ENCODE measurements at places on chromosomes 2 and 18. TPM values are rescaled to one million over a fixed set of nuclear protein-coding genes. Genes with fewer than 3 reads are reported as not detected.

REG3A gene
- not detected for total RNA-seq

GRCh38 chr2:67561457-67561965 is 164.4 kb downstream of the ETAA1 start:
- DNase-seq = no peak

DYNAP gene
- not detected for total RNA-seq

GRCh38 chr18:42509750-42510415 is 554.8 kb downstream of the PIK3C3 start:
- no peak for DNase-seq

- no peak for DNase-seq
Measured at GRCh38 chr2:160347269-160347863, 146.2 kb downstream of the RBMS1 start.

- DNase-seq = no peak
Measured at GRCh38 chr2:10381997-10382353, 66.2 kb downstream of the ODC1 start.

- DNase-seq = no peak
Measured at GRCh38 chr2:126543081-126543480, 112.9 kb upstream of the GYPC start.

- no peak for DNase-seq
Measured at GRCh38 chr18:32711862-32712261, 61.0 kb downstream of the KLHL14 start.

- peak; percentile 63 for DNase-seq
Measured at GRCh38 chr2:70304498-70304897, 2.6 kb upstream of the FAM136A start.

- peak; percentile 34 for DNase-seq
Measured at GRCh38 chr2:10241641-10242430, 60.9 kb upstream of the HPCAL1 start.

- DNase-seq = no peak
Measured at GRCh38 chr2:24914713-24915112, 5.3 kb downstream of the ADCY3 start.

DNA sequence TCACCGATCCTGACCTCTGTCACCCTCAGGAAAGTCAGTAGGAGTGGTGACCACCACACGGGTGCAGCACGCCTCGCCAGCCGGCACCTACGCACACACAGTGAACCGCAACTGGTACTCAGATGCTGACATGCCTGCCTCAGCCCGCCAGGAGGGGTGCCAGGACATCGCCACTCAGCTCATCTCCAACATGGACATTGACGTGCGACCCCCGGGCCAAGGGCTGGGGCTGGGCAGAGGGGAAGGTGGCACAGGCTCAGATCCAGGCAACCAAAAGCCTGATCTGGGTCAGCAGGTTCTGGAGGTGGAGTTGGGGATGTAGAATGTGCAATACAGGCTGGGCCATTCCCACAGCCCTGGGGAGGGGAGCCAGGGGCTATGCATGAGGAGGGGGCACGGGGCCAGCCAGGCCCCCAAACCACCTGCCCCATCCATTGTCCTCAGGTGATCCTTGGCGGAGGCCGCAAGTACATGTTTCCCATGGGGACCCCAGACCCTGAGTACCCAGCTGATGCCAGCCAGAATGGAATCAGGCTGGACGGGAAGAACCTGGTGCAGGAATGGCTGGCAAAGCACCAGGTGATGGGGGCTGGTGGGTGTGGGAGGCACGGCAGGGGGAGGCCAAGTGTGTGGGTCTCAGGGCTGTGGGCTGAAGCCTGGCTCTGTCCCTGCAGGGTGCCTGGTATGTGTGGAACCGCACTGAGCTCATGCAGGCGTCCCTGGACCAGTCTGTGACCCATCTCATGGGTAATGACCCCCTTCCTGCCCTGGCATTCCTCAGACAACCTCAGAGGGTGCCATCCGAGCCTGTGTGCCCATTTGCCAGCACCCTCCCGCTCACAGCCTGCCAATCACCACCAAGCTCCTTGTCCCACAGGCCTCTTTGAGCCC is 1.4 kb downstream of the ALPI start:
- peak; percentile 28 for DNase-seq

DNA sequence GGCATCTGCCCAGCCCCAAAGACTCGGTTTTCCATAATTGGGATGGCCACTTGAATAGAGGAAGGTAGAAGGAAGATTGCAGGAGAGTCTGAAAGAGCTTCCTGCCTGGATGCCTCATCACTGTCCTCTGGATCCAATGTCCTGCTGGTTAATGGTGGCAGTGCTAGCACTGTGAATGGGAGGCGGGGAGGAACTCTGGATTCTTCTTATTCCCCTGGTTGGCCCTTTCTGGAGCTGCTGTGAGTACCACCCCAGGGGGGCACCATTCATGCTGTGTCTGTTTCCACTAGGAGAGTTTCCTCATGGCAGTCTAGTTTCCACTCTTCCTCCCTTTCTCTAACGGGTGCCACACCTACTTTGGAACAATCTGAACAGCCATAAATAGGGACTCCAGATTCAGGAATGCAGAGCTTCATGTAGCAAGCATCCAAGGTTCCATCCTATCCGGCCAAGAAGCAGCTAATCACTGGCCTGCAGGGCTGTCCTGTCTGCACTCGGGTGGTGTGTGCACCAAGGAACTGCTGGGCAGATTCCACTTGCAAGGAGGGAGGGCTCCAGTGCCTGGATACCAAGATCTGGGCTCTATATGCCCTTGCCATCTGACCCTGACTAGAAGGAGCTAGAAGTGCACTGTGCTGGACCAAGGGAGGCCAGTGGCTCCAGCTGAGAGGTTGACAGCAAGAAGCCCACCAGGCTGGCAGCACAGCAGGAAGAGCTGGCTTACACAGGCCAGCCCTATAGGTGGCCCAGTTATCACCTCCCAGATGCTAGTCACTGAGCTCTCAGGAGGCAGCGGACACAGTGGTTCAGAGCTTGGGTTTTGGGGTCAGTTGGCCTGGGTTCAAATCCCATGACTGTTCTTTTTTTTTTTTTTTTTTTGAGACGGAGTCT is 4.6 kb upstream of the ATOH8 start:
- no peak for DNase-seq

DNA sequence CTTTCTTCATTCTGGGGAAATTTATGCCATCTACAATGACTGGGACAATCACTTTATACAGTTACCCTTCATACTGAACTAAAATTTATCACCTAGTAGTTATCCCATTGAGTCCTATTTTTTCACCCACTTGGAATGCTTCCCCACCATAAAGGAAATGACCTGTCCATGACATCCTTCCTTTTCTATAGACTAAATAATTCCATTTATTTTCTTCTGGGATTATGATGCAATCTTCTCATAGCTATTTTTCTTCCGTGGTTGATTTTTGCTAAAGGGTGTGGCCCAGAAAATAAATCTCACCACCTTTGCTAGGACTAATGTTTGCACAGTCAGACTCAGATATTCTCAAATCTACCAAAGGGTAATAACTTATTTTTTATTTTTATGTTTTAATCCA is 186.1 kb upstream of the NRXN1 start:
- DNase-seq = no peak

GRCh38 chr2:88554189-88554588 is 73.1 kb downstream of the EIF2AK3 start:
- peak; percentile 77 for DNase-seq

SCYGR4 gene
- total RNA-seq = not detected

DNA sequence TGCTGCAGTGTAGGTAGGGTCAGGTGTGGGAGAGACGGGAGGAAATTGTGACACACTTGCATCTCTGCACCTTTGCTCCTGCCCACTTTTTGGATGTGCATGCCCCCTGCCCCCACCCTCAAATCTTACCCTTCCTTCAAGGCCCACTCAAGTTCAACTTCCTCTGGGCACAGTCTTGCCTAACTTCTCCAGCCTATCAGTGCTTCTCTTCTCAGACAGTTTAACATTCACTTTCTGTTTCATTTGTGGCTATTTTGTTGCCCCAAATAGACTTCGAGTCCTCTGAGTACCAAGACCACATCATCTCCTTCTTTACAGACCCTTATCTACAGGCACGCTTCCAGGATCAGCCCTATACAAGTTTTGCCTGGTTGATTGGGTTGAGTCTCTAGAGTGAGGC is 2.7 kb downstream of the ST8SIA5 start:
- no peak for DNase-seq

DNA sequence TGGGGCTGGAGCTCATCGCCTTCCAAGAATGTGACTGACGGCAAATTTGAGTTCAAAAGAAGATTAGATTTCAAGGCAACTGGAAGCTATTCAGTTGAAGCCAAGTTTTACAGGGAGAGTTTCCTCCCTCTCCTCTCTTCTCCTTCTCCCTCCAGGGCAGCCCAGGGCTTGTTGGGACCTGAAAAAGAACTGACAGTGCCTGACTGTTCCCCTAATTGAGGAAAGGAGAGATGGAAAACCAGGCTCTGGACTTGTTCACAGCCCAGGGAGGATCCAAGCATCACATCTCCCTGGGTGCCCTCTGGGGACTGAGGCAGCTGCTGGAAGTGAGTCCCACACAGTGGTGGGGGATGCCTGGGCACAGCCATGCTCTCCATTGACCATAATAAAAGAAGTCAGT is 88.1 kb downstream of the THNSL2 start:
- DNase-seq = no peak

HOXD3 gene
- not detected for total RNA-seq

ATP6V1C2 gene
- 0.73 TPM for total RNA-seq

DNA sequence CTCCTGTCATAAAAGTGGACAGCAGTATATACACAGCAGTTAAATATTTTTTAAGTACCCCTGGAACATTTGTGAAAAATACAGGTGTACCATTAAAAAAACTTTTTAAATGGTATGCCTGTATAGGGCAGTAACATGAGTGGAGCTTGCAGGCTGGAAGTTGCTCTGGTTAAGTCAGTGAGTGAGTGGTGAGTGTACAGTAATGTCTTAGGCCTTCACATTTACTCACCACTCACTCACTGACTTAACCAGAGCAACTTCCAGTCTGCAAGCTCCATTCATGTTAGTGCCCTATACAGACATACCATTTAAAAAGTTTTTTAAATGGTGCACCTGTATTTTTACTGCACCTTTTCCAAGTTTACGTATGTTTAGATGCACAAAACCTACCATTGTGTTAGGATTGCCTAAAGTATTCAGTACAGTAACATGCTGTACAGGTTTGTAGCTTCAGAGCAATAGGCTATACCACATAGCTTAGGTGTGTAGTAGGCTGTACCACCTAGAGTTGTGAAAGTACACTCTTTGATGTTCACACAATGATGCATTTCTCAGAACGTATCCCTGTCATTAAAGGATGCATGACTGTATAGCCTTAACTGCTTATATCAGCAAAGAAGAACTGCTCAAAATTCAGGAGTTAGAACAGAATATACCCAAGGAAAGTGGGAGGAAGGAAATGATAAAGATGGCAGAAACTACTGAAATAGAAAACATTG is 112.6 kb downstream of the EHBP1 start:
- DNase-seq = no peak

ASB18 gene
- total RNA-seq = not detected

GRCh38 chr2:45904946-45905631 is 253.6 kb downstream of the PRKCE start:
- no peak for DNase-seq

DNA sequence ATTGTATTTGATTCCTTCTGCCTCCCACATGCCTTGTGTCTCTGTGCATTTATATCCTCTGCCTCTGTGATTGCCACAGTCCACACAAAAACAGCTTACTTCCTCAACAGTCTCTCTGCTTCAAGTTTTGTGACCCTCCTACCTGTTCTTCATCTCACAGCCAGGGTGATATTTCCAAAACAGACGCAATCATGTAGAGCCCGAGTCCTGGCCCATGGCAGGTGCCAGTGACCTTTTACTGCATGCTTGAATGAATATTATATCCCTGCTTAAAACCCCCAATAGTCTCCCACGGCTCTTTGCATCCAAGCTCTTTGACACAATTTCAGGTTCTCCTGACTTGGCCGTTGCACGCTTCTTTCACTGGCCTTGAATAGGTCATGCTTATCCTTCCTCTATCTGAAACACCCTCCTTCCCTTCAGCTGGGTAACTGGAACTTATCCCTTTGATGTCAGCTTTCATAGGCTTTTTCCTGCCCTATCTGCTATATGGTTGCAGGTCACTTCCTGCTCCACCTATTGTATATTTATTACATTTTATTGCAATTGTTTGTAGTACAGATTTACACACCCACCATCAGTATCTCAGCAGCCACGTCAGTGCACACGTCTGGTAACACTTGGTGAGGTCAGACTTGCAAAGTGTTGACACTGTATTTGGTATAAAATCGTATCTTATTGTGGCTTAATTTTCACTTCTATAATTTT is 29.7 kb upstream of the IL1B start:
- no peak for DNase-seq

CMPK2 gene
- total RNA-seq = 2.4 TPM

GRCh38 chr2:177717831-177718618 is 325.5 kb downstream of the AGPS start:
- DNase-seq = no peak

GRCh38 chr2:98134172-98135005 is 47.4 kb downstream of the VWA3B start:
- DNase-seq = peak; percentile 62

GRCh38 chr2:11712866-11713265 is 33.6 kb upstream of the LPIN1 start:
- DNase-seq = no peak

DNA sequence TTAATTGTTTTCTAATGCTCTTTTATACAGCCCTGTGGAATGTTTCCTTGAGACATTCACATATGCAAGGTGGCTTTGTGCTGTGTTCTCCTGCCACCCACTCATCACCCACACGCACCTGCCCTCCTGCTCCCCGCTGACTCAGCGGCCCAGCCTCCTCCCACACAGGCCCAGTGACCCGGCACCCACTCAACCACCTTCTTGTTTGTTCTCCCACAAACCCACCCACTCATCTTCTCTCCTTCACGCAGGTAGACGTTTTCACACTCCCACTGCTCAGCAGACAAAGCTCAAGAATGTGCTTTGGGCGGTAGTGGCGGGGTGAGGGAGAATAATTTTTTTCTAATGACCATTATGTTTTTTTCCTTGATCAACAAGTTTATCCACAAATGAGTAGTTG is 28.6 kb upstream of the NEMP2 start:
- DNase-seq = no peak

- DNase-seq = no peak
Measured at GRCh38 chr2:66526180-66526579, 91.3 kb downstream of the MEIS1 start.

DNA sequence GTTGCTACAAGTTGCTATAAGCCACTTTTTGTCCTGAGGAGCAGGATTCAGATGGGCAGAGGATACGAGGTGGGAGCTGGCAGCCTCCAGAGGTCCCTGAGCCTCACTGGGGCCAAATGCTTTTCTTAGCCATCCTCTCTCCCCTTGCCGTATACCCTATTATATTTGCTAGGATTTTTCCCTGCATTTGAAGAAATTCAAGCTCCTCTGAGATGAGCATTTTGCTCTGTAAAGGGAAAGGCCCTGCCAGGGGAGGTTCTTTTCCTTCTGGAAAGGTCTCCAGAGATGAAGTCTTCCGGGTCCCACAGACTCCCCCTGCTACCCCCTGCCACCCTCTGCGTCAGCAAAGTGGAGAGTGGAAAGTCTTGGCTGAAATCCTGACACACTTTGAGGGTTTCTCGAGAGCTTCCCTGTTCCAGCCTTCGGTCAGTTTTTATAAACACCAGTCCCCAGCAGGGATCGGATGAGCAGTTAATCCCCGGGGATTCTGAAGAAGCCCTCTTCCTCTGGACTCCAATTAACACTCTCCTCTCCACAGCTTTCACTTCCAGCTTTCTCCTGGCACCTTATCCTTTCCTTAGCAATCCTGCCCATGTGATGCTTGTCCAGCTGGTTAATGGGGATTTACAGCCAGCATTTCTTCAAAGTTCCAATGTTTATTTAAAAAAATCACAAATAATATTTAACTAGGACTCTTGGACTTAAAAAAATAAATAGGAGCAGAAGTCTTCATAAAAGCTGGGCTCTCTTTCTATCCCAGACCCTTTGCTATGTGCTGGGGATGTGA is 13.1 kb downstream of the CYRIA start:
- DNase-seq = peak; percentile 57

GRCh38 chr2:97355887-97356286 is 233.8 kb downstream of the ANKRD36B start:
- peak; percentile 68 for DNase-seq

MAB21L4 gene
- not detected for total RNA-seq

Measured in endodermal cell (in vitro differentiated cells).